ENCODE measurements at places on chromosomes 7 and 10.

- no peak for DNase-seq
Observed at GRCh38 chr10:116909307-116909706, 60.0 kb downstream of the ENO4 start.

DNA sequence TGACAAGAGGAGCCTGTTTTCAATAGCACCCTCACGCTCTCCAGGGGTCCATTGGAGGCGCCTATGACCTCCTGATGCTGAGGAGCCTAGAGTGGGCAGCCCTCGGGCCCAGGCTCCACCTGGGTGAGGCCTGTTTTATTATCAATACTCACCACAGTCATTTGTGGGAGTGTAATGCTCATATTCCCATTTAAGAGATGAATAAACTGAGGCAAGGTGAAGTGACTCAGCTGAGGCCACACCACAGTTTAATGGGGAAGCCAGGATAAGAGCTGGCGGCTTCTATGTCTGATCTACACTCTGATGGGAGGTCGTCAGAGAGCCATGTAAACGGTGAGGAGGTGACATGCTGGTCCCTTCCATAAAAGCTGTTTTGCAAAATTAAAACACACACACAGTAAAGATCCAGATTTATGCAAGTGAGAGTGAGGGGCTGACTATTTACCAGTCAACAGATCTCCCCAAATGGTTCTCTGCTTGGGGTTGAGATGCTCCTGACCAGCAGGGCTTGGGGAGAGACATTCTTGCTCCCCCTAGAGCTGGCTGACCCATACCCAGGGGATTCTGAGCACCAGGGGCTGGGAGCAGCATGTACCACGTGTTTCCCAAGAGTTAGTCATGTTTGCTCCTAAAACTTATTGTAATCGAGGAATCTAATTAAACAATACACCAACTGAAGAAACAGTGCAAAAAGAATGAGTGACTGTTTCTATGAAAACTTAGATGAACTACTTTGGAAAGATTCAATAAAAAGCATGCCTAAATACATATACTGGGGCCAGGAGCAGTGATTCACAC lies 81.0 kb upstream of the INSIG1 start:
- DNase-seq = no peak

DNA sequence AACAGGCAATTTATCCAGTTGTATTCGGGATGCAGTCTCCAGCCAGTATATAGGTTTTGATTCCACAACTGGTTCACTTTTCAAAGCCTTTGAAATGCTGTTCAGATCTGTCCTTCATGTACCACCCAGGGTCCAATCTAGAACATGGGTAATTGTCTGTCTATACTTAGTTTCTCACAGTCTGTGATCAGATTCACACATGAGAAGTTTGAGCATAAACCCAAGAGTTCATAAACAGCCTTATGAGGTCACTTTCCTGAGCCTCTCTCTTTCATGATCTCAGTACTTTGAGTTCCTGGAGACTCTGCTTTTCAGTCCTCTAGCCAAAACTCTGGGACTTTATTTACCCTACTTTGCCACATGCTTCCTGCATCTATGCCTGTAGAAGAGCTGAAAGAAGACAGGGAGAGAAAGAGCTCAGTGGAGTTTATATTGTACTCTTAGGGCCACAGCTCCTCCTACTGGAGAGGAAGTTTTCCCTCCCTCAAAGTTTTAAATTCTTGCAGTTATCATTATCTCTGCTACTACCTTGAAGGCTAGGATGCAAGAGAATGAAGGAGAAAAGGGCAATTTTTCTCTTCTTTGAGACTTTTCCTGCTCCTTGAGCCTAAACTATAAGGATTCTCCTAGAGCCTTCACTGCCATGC lies 172.0 kb downstream of the ZEB1 start:
- DNase-seq = no peak

- no peak for DNase-seq
Observed at GRCh38 chr7:73834626-73835191, 3.9 kb downstream of the CLDN4 start.

GRCh38 chr7:28405662-28406061 lies 6.7 kb upstream of the CREB5 start:
- DNase-seq = no peak

GRCh38 chr10:131653554-131654470 lies 247.0 kb upstream of the PPP2R2D start:
- DNase-seq = no peak

GRCh38 chr10:46028584-46029460 lies 1.6 kb downstream of the NCOA4 start:
- DNase-seq = no peak

GRCh38 chr10:73810735-73811465 lies 498 bp downstream of the NDST2 start:
- peak; percentile 34 for DNase-seq

DNA sequence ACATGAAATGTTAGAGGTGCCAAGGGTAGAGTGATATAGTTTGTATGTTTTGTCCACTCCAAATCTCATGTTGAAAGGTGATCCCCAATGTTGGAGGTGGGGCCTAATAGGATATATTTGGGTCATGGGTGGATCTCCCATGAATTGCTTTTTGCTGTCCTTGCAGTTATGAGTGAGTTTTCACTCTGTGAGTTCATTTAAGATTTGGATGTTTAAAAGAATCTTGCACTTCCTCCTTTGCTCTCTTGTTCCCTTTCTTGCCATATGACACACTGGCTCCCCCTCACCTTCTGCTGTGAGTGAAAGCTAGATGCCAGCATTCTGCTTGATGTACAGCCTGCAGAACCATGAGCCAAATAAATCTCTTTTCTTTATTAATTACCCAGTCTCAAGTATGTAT lies 269.2 kb downstream of the ZWINT start:
- no peak for DNase-seq

GRCh38 chr7:46680147-46680546 lies 759.1 kb upstream of the IGFBP3 start:
- DNase-seq = no peak

GRCh38 chr7:51129527-51130472 lies 186.8 kb downstream of the COBL start:
- DNase-seq = no peak

GRCh38 chr7:117036053-117036669 lies 82.9 kb downstream of the ST7 start:
- no peak for DNase-seq

DNA sequence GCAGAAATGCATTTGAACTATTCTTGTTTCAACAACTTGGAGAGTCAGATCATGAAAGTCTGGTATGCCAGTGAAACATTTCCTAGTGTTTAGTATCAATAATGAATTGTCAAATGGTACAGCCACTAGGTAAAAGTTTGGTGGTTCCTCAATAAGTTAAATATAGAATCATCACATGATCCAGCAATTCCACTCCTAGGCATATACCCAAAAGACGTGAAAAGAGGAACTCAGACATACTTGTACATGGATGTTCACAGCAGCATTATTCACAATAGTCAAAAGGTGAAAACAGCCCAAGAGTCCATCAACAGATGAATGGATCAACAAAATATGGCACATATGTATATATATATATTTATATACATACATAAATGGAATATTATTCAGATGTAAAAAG lies 67.0 kb upstream of the HPS1 start:
- DNase-seq = no peak

GRCh38 chr10:121084675-121085070 lies 233.5 kb downstream of the WDR11 start:
- DNase-seq = no peak

DNA sequence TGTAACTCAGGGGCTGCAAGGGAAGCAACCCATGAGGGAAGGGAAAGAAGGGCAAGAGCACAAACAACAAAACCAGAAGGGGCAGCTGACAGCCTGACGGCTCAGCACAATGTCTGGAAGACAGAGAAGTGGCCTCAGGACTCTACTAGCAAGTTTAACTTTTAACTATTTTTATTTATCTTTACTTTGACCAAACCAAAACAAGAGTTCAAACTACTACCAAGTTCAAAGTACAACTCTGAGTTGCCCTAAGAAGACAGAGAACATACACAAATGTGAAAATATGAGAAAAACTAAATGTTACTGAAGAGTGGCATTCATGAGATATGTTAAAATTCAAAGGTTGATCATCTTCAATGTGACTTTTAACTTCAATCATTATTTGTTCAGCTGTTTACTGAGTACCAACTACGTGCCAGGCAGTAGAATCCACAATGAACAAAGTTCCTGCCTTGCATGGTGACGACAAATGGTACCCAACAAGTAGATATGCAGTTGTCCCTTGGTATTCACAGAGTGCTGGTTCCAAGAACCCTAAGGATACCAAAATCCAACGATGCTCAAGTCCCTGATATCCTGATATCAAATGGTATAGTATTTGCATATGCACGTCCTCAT lies 19.7 kb downstream of the NUDCD3 start:
- no peak for DNase-seq

DNA sequence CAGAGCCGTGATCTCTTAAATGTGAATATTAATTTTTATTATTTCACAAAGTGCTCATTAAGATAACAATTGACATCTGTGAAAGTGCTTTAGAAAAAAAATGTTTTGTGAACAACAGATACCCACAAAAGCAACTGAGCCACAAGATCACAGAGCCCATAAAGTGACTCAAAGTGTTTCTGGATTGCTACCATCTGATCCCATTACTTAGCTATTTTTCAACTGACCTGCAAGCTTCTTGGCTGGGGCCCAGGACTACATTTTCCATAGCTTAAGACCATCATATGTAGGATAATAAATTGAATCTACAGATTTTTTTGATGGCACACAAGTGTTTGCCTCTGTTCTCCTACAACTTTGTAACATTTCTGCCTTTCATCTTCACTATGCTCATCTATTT lies 674.4 kb downstream of the PHTF2 start:
- no peak for DNase-seq

DNA sequence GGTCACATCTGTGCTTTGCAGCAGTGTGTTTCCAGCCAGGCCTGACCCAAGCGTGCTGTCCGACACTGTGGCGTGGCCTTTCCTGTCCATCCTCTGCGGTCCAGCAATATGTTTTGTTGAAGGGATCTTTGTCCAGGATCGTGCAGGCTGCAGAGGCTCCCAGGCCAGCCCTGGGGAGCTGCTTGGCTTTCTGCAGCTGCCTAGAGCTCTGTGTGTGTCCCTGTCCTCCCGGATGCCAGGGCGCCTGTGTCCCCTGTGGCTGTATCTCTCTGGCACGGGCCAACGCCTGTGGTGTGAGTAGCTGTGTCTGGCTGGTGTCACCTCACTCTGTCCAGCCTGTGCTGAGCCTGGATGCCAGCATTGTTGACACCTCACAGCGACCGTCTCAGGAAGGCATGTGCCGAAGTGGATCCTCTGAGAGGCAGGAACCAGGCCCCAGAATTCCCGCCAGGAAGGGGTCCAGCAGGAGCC lies 94.5 kb downstream of the INPP5A start:
- no peak for DNase-seq

DNA sequence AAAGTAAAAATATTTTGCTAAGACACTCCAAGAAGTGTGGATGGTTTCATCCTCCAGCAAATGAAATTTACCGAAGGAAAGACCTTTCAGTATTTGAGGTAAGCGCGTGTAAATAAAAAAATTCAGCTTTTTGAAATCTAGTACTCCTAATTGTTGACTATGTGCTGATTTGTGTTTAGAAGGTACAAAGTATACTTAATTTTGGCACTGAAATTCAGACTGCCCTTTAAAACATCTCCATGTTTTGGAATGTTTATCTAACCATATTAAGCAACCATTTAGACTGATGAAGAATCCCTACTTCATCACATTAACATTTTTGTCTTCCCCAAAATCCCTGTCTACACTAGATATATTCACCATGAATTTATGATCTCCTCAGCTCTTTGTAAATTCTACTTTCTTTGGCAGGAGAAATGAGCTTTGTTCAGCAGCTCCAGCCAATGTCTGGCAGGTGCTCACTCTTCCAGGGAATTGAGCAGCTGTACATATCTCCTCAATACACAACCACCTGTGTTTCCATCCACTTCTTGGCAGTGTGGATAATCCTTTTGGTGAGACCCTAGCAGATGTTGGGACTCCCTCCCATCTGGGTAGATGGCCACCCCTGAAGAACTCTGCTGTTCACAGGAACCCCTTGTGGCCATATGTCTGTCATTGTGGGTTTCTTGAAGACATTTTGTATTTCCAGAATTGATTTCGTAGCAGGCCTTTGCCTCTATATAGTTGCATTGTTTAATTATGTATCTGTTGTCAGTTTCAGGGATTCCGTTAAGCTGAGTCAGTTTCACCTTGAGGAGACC lies 129.4 kb upstream of the SAMD8 start:
- no peak for DNase-seq

DNA sequence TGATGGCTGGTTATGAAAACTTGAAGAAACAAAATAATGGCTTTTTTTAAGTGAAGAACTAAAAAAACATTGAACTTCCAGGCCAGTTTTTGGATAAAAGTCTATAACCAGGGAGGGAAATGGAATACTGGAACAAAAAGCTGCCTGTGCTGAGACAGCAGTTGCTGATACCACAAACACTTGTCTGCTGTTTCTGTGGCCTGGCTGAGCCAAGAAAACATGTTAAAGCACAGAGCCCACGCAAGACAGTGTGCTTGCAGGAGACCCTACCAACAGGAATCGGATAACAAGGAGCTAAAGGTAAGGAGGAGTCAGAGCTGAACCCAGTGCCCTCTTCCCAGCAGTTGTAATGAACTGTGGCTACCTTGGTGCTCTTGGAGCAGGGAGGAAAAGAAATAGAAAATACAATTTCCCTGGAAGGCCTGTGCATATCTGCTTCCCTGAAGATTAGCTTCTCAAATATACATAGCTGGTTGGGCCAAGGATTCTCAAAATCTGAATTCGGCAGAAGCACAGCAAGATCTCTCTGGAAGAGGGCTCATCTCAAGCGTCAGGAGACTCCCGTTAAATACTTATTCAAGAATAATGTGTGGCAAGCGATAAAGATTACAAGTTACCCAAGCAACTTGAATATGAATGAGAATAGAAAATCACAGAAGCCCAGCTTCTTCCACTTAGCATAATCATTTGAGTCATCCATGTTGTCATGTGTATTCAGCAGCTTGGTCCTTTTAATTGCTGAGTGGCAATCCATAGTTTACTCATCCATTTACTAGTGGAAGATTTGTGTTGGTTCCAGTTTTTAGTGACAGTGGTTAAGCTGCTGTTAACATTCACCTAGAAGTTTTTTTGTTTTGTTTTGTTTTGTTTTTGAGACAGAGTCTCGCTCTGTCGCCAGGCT lies 87.6 kb downstream of the NOD1 start:
- no peak for DNase-seq

DNA sequence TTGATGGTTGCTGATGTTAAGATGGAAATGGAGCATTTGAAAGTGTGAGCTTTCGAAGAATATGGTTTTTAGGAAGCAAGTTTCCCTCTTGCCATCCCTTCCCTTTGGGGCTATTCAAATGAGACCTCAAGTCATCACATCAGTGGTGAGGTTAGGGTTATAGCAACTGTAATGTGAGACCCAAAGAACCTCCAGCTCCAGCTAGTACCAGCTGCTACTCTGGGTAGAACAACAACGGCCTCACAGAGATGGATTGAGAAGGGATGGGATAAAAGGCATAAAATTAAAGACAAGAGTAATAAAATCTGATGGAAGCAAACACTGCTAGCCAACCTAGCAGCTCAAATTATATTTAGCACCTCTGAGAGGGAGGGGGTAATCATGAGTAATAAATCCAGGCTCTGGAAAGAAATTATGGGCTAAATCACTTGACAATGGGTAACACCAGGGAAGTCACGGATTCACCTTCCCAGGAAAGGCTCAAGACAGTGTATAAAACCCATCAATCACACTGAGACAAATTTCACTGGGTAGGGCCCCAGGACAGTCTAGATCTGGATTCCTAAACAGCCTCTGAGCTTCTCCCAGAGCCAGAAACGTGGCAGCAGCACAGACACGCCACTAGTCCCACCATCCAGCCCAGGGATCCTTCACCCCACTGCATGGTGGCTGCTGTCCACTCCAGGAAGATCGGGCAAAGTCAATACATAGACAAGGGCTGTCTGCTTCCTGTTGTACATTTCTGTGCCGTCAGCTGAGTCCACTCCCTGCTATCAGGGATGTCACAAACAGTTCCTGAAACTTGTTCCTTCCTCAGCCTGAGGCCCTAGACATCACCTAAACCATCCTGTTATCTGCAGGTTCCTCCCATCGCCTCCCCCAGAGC lies 151.1 kb downstream of the GFRA1 start:
- DNase-seq = no peak
